ENCODE measurements at places on chromosomes 2 and 18.

- no peak for DNase-seq
Observed at GRCh38 chr2:240967681-240968621, 30.5 kb upstream of the SNED1 start.

GRCh38 chr2:20326163-20326780 lies 24.4 kb downstream of the PUM2 start:
- peak; percentile 76 for DNase-seq

DNA sequence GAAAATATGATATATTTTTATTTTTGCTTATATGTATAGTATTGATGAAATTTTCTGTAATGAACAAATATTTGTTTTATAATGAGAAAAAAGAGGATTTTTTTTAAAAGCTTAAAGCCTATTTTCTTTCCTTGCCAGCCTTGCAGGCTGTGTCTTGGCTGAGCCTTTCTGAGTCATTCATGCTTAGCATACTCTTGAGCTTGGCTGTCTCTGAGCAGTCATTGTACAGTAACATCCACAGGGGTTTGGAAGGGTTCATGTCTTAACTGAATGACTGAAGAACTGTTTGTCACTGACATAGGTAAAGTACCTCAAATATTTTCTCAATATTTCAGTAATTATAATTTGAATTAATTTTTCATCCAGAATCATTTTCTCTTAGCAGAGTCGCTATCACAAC lies 49.3 kb downstream of the GPR39 start:
- no peak for DNase-seq

GRCh38 chr18:75070625-75071483 lies 138.1 kb downstream of the PTGR3 start:
- DNase-seq: peak; percentile 98
